Pons (tissue), 1 donor: ENCODE measurements at places on chromosomes 2 and 18.

GRCh38 chr2:33292063-33292462, 184.4 kb upstream of the RASGRP3 start:
- DNase-seq = no peak

- DNase-seq = peak; percentile 54
Measured at GRCh38 chr2:134420259-134420658, 166.4 kb downstream of the MGAT5 start.

DNA sequence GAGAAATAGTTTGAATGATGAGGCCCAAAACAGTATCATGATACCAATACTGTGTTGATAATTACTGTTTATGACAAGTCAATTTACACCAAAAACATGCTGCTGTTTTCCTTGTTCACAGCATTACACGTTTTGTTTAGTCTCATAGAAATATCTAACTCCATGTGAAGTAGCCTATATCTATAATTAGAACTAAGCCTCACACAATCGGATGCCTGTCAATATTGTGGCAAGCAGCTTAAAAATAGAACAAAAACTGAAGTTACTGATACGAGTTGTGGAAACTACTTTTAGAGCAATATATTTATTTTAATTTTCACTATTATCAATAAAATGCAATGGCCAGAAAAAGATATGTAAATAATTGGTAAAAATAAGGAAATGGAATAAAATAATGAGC, 470.8 kb downstream of the ZEB2 start:
- DNase-seq = no peak

DNA sequence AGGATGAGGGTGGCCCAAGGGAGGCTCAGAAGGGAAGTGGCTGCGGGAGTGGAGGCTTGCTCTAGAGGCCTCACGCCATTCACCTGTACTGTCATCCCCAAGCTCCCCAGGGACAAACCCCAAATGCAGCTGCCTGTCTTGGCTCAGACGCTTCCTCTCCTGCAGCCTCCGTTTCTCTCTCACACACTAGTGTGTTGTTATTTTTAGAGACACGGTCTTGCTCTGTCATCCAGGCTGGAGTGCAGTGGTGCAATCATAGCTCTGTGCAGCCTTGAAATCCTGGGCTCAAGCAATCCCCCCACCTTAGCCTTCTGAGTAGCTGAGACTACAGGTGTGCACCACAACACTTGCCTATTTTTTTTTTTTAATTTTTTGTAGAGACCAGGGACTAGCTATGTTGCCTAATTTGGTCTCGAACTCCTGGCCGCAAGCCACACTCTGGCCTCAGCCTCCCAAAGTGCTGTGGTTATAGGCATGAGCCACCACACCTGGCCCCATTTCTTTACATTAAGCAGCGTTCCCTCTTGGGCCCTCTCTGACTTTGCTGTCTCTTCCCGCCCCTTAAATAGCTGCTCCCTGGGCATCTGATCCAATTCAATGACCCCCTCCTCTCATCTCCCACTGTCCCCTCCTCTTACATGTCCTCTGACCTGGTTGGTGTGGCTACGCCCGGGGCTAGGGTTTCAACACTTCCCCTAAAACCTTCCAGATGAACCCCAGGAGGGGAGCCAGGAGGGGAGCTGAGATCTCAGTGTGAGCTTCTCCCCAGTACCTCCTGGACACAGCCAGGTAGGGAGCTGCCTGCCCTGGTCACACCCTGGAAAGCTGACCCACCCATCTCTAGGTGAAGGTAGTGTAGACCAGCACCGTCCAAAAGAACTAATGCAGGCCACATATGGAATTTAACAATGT, 24.0 kb upstream of the LOXHD1 start:
- DNase-seq = no peak

- DNase-seq = peak; percentile 44
Measured at GRCh38 chr2:11746807-11747459, 501 bp downstream of the LPIN1 start.

GRCh38 chr2:96138179-96139145, at the start of gene ASTL:
ASTL (minus strand) TSS chr2:96138502; CDS start chr2:96138436, 66 bp downstream.
- no peak for DNase-seq
